ENCODE measurements at places on chromosomes 16 and 17. TPM values are rescaled to one million over a fixed set of nuclear protein-coding genes. Genes with fewer than 3 reads are reported as not detected.

Gene CNTD1
- total RNA-seq: not detected

Gene GGT6
- total RNA-seq: not detected

Gene CDH15
- total RNA-seq: not detected

Gene AANAT
- not detected for total RNA-seq

Gene NACA2
- total RNA-seq: not detected

Gene KRTAP1-1
- total RNA-seq: not detected

Gene ESRP2
- not detected for total RNA-seq

Gene METRN
- total RNA-seq: 21.6 TPM

Gene NFAT5
- 43.0 TPM for total RNA-seq

Gene MT1F
- total RNA-seq: 10.6 TPM

Gene HSPB9
- not detected for total RNA-seq

Gene PRR35
- total RNA-seq: not detected

Gene SCNN1G
- not detected for total RNA-seq

Gene CDH1
- not detected for total RNA-seq

Gene CTRL
- total RNA-seq: 1.1 TPM

Gene DNAAF8
- total RNA-seq: 0.43 TPM

Gene CCDC78
- total RNA-seq: 1.0 TPM

Gene HBA1
- 878 TPM for total RNA-seq

Gene IL21R
- 0.24 TPM for total RNA-seq

Gene PPL
- 23.8 TPM for total RNA-seq

Gene TLCD3A
- total RNA-seq: 10.4 TPM

Gene CCL5
- total RNA-seq: 3.2 TPM

Gene KRTAP2-3
- not detected for total RNA-seq

Gene WNT9B
- 1.8 TPM for total RNA-seq

Gene KIF18B
- 0.10 TPM for total RNA-seq

Gene ZSWIM7
- total RNA-seq: 11.9 TPM

Gene DHRS7C
- total RNA-seq: not detected

Gene GDPD3
- total RNA-seq: 4.0 TPM

Gene MBTPS1
- 71.3 TPM for total RNA-seq

Gene PYDC1
- not detected for total RNA-seq

Gene TEX19
- total RNA-seq: not detected

Gene ZNF205
- 8.3 TPM for total RNA-seq

Gene AGRP
- not detected for total RNA-seq

Gene ST6GALNAC1
- total RNA-seq: 2.0 TPM

Gene SP6
- total RNA-seq: 0.19 TPM

Gene TRIM72
- 0.10 TPM for total RNA-seq

Gene RILP
- 13.0 TPM for total RNA-seq

Gene FLYWCH2
- total RNA-seq: 17.6 TPM

Gene TUBB3
- total RNA-seq: 16.1 TPM

Gene MYLK3
- 0.97 TPM for total RNA-seq

Gene TNK1
- 1.8 TPM for total RNA-seq

Gene KRTAP16-1
- not detected for total RNA-seq
